K562 (cell line): ENCODE measurements at places on chromosomes 16 and 17.

DNA sequence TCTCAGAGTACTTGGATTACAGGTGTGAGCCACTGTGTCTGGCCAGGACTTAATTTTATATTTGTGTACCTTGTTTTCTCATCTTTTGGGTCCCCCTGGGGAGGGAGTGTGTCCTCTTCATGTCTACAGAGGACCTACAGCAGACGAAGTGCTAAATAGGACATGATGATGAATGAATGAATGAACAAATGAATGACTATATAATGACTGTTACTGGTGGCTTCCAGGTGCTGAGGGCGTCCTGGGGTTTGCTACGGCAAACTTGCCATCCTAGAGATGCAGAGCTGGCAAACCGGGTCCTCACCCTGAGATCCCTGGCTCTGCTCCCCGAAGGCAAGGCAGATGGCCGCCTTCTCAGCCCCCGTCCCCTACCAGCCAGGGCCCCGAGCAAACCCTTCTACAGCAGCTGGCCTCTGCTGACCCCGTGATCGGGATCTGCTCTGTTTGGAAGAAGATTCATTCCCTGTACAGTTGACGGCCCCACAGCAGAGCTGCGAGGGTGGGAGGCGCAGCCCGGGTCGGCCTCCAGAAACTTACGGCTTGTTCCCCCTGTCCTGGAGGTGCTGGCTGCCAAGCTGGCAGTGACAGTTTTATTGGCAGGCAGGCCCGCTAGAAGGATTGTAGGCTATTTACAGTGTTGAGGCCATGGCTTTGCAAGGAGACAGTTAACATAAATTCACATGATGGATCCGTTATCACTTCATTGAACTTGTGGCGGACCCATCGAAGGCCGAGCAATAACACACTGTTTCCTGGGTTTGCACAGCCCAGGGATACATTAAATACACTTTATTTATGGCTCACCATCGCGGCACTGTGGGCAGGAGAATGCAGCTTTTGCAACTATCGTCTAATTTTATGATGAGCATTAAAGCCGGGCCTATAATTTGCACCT is 197.7 kb upstream of the GSE1 start:
- H3K4me3 ChIP-seq, result no peak overlapping the region
- DNase-seq, result no peak
- peaks cover 5% of the 10 kb centered on the region; the same call in 1 of the 3 replicates for H3K4me1 ChIP-seq
- H3K27me3 ChIP-seq, result no peaks in the 10 kb centered on the region
- no peak overlapping the region for H3K27ac ChIP-seq

DNA sequence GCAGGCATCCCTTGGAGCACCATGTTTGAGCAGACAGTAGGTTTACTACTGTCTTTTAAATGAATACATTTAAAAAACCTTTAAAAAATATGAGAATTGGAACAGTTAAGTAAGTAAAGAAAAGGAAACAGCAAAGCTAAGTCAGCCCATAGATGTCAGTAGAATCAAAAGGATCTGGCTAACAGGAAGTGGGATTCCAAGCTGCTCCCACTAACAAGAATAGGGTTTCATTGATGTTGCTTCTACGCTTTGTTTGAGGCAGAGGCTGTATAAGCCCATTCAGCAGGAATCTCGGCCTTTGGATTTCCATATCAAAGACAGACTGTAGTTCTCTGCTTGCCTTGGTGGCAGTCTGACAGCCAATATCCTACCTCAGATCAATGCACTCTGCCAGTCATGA is 122.9 kb upstream of the ELAC2 start:
- no peak overlapping the region for H3K27ac ChIP-seq
- no peak overlapping the region for H3K4me3 ChIP-seq

GRCh38 chr16:12869698-12870427 is 31.5 kb upstream of the SHISA9 start:
- H3K4me1 ChIP-seq, result no peaks in the 10 kb centered on the region
- peaks cover 20% of the 10 kb centered on the region for H3K27me3 ChIP-seq
- no peak overlapping the region for H3K4me3 ChIP-seq
- DNase-seq, result no peak
- no peaks in the 10 kb centered on the region for H3K36me3 ChIP-seq
- no peak overlapping the region for H3K27ac ChIP-seq

DNA sequence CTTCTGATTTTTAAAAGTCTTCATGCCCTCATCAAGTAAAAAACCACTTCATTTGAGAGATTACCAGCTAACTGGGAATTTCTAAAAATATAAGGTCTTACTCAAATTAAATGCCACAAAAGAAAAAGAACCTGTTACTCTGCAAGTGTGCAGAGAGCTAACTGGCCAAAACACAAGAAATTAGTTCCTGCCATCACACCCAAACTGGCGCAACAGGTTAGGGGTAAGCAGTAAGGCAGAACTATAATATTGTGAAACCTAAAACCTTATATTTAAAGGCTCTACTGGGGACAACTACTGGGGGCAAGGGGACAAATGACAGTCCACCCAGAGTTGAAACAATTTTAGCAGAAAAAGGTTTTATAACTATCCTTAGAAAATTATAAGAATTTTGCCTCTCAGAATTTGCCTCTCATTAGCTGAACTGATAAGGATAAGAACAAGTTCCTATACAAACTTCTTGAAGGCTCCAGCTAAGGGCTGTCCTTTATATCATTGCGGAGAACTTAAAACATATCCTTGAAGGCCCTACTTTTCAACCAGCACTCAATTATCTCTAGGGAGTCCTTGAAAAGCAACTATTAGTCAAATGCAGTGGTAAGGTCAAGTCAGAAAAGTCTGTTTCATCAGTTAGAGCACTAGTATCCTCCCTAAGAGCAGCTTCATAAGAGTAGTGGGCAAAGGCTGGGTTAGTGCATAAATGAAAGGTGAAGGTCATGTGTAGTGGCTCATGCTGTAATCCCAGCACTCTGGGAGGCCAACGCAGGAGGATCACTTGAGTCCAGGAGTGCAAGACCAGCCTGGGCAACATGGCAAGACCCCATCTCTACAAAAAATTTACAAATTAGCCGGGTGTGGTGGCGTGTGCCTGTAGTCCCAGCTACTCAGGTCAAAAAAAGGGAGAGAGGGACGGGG is 31.5 kb downstream of the SMURF2 start:
- H3K36me3 ChIP-seq, result no peaks in the 10 kb centered on the region; the same call in 2 of the 3 replicates
- peaks cover 17% of the 10 kb centered on the region; the same call in 2 of the 3 replicates for H3K4me1 ChIP-seq
- no peaks in the 10 kb centered on the region for H3K27me3 ChIP-seq
- H3K27ac ChIP-seq, result no peak overlapping the region

GRCh38 chr16:28943281-28943680 is 7.5 kb upstream of the NFATC2IP start:
- H3K4me3 ChIP-seq, result no peak overlapping the region
- H3K27ac ChIP-seq, result no peak overlapping the region
- no peaks in the 10 kb centered on the region for H3K27me3 ChIP-seq
- H3K36me3 ChIP-seq, result no peaks in the 10 kb centered on the region

GRCh38 chr17:80005360-80006338 is 30.0 kb downstream of the TBC1D16 start:
- H3K36me3 ChIP-seq, result no peaks in the 10 kb centered on the region
- peaks cover 81% of the 10 kb centered on the region for H3K27me3 ChIP-seq
- H3K27ac ChIP-seq, result no peak overlapping the region
- DNase-seq, result peak; percentile 57
- H3K4me1 ChIP-seq, result peaks cover 45% of the 10 kb centered on the region

DNA sequence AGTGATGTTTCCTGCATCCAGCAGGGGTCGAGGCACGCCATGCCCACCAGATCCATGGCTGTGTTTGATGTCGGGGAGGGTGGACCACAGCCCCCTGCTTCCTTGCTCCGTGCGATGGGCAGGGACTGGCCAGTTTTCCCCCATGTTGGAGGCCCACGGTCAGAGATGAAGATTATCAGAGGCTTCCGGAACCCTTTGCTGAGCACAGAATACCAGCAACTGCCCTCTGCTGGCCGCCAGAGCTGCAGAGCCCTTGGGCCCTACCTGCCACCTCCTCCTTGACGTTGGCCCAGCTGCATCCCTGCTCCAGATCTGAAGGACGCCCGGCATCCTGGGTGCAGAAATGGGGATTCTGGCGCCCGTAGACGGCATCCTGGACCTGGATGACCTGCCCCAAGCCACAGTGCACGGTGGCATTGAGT is 23.7 kb upstream of the BCO1 start:
- DNase-seq, result peak; percentile 61
- H3K4me1 ChIP-seq, result peaks cover 2% of the 10 kb centered on the region; the same call in 2 of the 3 replicates
- H3K27me3 ChIP-seq, result peaks cover 38% of the 10 kb centered on the region

DNA sequence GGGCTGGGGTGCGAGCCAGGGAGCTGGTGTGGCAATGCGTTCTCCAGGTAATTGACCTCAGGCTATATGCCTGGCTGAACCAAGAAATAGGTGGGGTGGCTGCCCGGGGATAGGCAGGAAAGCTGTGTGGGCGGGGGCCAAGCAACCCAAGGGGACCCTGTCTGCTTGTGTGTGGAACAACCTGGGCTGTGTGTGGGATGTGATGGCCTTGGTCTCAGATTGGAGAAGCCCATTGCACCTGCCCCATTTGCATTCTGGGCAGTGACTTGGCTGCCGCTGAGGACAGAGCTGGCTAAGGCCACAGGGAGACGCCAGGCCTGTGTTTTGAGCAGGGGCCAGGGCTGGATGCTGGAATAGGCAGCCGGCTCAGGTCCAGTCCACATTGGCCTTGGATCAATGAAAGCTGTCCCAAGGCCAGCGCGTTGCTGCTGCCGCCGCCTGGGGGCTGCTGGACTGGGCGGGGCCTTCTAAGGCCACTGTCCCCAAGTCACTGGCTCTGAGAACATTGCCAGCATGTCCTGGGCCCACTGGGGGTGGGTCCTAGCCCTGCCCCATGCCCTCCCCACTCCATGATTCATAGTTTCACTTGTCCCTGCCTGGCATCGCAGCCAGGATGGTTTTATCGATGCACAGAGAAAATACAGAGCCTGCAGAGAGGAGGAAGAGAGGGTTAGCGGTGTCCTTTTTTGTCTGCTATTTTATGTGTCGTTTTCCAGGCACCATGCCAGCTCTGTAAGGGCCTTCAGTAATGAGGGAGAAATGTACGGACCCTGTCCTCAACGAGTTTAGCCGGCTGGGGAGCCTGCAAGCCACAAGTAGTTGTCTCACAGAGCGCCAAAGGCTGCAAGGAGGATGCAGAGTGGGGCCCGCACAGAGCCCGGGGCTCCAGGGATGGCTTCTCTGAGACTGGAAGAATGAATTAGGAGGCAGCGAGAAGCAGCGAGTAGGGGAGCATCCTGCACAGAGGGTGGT is 43.9 kb downstream of the NKD1 start:
- no peak overlapping the region for H3K4me3 ChIP-seq
- no peak for DNase-seq
- no peak overlapping the region for H3K27ac ChIP-seq
- H3K4me1 ChIP-seq, result no peaks in the 10 kb centered on the region

DNA sequence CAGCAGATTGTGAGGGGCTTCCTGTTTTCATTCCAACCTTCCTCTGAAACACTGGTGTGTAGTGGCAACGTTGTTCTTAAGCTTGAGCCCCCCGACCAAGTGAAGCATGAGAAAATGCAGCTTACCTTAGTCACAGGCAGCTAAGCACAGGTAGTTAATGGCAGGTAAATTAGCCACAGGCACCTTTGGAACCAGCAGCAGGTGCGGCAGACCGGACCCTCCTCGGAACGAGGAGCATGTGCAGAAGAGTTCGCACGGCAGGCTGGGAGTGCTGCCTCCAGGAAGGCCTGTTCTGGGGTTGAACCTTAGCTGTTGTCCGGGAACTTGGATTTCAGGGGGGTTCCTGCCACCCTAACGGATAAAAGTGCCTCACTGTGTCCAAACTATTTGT is 7.2 kb upstream of the IRF8 start:
- H3K27ac ChIP-seq, result no peak overlapping the region
- H3K36me3 ChIP-seq, result no peaks in the 10 kb centered on the region
- no peaks in the 10 kb centered on the region for H3K4me1 ChIP-seq
- H3K27me3 ChIP-seq, result peaks cover 54% of the 10 kb centered on the region
- no peak for DNase-seq

DNA sequence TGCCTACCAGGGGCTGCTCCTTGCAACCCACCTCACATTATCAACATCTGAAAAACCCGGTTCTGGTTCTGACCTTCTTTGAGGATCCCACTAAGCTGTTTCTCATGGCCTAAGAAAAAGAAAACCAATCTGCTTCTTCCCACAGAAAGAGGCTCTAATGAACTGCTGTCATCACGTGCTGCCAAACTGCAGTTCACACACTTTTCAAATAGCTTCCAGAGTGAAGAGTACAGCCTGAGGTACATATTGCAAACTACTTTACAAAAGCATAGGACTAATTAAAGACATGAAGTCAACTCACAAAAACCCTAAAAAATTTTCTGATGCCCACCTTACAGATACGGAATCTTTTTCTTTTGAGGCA is 36.7 kb downstream of the SMG6 start:
- H3K4me1 ChIP-seq, result 0 out of 3 replicates have a peak, but pooled peaks cover 3% of the 10 kb centered on the region
- no peaks in the 10 kb centered on the region for H3K27me3 ChIP-seq
- H3K27ac ChIP-seq, result no peak overlapping the region
- peaks cover 9% of the 10 kb centered on the region; the same call in 1 of the 3 replicates for H3K36me3 ChIP-seq
- no peak for DNase-seq

DNA sequence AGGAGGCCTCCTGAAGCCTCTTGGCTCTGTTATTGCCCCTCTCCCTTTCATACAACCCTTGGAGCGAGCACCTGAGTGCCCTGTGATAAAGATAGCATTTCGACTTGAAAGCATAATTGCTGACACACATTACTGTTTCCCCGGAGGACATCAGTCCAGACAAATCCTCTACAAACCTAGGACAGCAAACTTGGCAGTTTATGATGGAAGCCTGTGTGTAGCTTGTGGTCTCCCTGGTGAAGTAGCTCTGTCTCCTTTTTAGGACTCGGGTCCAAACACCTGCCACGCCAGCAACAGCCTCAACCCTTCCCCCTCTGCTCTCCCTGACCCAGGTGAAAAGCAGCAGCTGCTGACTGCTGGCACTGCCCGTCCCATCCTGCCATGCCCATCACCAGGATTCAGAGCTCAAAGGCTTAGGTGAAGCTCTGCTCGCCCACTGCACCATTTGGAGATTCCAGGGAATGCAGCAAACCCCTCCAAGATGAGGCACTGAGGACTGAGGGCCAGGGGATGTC is 55.9 kb downstream of the IRX6 start:
- DNase-seq, result no peak
- peaks cover 17% of the 10 kb centered on the region for H3K27me3 ChIP-seq
- no peak overlapping the region for H3K27ac ChIP-seq
- no peaks in the 10 kb centered on the region for H3K36me3 ChIP-seq
- no peak overlapping the region for H3K4me3 ChIP-seq
- H3K4me1 ChIP-seq, result no peaks in the 10 kb centered on the region

DNA sequence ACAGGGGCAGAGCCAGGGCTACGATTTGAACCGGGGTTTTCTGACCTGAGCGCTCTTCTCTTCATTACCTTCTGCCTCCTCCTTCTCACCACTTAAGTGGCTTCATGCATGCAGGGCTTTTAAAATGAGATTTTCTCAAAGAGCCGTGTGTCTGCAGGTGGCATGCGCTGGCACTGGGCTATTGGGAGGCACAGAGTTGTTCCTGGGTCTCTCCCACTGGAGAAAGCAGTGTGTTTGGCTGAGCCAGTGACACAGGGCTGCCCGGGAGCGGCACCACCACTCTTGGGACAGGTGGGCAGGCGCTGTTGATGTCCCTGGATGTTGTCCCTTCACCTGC is 218.8 kb upstream of the CHMP6 start:
- H3K36me3 ChIP-seq, result peaks cover 9% of the 10 kb centered on the region; the same call in 1 of the 3 replicates
- DNase-seq, result no peak
- H3K4me1 ChIP-seq, result no peaks in the 10 kb centered on the region
